Adrenal gland (tissue), 19 donors: ENCODE measurements at places on chromosomes 1 and 21. TPM values are rescaled to one million over a fixed set of nuclear protein-coding genes. Genes with fewer than 3 reads are reported as not detected.

DNA sequence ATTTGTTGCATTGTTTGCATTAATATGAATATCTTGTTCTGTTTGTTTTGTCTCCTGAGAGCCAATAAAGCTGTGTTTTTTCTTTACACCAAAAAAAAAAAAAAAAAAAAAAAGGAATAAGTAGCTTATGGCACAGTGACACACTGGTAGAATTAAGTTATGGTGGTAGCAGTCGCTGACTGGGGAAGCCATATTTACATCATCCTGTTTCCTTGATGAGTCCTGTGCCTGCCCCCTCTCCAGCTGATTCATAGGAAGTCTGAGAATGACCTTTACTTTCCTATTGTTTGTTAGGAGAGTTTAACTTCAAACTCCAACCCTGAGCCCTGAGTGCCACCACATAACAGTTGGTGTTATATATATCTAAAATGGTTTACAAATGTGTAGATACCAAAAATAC lies 62.2 kb downstream of the OBSCN start:
- DNase-seq = no peak

DNA sequence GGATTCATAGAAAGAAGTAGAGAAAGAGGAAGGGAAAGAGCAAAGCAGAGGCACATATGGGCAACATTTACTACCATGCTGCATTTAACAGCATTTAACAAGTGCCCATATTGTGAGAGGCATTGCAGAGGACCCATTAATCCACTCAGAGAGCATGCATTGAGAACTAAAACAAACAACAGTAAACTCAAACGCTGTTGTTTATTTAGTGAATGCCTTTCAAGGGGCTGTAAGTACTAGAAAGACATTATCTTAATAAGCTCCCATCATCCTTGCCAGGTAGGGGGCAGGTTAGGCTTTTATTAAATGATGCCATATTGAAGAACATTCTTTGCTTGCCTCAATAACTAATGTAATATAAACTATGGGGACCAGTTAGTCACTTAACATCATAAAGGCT lies 254.3 kb upstream of the DAB1 start:
- DNase-seq = no peak

DNA sequence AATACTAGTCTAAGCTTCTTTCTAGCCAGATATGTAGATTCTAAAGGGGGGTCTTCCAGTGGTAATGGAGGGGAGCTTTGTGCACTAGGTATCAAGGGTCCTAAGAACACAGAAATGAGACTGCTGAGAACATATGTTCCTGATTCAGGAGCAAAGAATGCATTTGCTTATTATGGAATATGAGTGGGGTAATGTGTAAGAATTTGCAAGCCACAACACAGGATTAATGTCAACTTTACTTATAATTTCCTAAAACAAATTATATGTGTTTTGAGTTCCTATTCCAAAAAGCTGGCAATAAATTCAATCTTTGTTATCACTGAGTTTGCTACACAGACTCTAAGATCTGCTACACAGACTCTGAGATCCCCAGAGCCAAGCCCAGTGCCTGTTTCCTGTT lies 357.0 kb upstream of the PTBP2 start:
- DNase-seq = no peak

Gene NCSTN
- polyA plus RNA-seq = 104 TPM

DNA sequence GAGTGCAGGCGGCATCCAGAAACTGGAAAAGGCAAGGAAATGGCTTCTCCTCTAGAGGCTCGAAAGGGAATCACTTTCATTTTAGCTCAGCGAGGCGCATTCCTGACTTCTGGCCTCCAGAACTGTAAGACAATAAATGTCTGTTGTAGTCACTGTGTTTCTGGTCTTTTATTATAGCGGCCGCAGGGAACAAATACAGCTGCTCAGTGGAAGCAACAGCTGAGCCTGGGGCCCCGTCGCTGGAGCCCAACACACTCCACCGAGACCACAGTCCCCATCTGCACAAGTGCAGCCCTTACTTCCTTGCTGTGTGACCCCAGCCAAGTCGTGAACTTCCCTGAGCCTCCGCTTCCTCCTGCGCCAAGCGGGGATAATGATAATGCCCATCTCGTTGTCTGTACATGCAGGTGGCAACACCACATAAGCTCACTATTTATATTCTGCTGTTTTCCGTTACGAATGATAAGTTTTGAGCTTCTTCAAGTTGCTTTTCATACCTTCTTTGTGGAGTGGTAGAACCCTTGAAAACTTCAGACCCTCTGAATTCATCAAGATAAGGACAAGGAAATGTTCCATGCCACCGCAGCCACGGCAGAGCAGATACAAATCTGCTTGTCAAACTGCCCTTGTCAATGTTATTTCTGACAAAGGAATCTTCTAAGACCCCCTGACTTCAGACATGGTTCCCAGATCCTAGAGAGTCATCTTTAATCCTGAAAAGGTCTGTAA lies 3.2 kb upstream of the LAPTM5 start:
- no peak for DNase-seq

Gene ZSCAN20
- 0.84 TPM for polyA plus RNA-seq

- no peak for DNase-seq
Measured at GRCh38 chr1:106831511-106831910, 225.0 kb upstream of the PRMT6 start.

Gene CELA3B
- 0.84 TPM for polyA plus RNA-seq

GRCh38 chr1:204327359-204327758 lies 32.4 kb downstream of the PLEKHA6 start:
- DNase-seq = no peak

Gene ACKR1
- 75.0 TPM for polyA plus RNA-seq

Gene LHX4
- not detected for polyA plus RNA-seq

Gene TSTD1
- polyA plus RNA-seq = 153 TPM

Gene PDC
- polyA plus RNA-seq = not detected

Gene FAM151A
- polyA plus RNA-seq = not detected

GRCh38 chr1:24830680-24831272 lies 85.5 kb downstream of the CLIC4 start:
- DNase-seq = no peak

Gene KRTAP21-2
- polyA plus RNA-seq = not detected

DNA sequence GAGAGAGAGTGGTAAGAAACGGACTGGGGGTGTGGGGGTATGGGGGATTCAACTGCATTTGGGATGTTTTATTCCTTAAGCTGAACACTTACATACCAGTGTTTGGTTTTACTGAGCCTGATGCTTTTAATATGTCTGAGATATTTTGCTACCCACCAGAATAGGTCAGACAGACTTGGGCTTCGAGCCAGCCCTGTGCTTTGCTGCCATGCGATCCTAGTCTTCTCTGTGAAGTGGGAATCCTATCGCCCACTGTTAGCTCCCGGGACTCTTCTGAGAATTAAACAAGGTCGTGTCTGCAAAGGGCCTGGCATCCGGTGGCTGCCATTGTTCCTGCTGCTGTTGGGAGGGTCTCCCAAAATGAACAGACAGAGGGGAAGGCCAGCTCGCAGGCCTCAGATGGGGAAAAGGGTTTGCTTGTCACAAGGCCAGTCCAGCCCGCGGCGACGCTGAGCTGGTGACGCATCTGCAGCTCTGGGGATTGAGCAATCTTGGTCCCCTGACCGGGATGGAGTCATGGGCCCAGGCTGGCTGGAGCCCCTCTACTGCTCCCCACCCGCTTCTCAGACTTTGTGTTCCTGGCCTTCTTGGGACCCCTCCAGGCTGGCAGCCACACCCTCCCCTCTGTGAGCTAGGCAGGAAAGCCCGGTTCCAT lies 26.9 kb upstream of the ECE1 start:
- peak; percentile 95 for DNase-seq

Gene OLIG2
- not detected for polyA plus RNA-seq

GRCh38 chr1:110119843-110120242 lies 7.6 kb downstream of the UBL4B start:
- no peak for DNase-seq

Gene VASH2
- polyA plus RNA-seq = 0.33 TPM

Gene NKAIN1
- polyA plus RNA-seq = 9.4 TPM

DNA sequence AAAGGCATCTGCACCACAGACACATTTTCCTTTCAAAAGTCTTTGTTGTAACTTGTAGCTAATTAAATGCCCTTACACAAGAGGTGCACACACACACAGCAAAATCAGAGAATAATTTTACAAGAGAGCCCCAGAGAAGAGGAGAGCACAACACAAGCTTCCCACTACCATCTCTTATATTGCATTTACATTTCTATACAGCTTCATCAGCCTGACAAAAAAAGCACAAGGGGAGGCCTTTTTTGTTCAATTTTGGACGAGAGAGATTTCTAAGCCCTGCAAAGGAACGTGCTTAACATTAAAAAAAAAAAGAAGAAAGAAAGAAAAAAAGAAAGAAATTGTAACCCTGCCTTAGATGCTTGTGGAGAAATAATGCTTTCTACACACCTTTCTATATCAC lies 17.1 kb upstream of the ESRRG start:
- no peak for DNase-seq

GRCh38 chr1:20403423-20404145 lies 82.4 kb downstream of the CAMK2N1 start:
- DNase-seq = peak; percentile 9

GRCh38 chr21:28447462-28447861 lies 545.2 kb downstream of the LTN1 start:
- DNase-seq = no peak

DNA sequence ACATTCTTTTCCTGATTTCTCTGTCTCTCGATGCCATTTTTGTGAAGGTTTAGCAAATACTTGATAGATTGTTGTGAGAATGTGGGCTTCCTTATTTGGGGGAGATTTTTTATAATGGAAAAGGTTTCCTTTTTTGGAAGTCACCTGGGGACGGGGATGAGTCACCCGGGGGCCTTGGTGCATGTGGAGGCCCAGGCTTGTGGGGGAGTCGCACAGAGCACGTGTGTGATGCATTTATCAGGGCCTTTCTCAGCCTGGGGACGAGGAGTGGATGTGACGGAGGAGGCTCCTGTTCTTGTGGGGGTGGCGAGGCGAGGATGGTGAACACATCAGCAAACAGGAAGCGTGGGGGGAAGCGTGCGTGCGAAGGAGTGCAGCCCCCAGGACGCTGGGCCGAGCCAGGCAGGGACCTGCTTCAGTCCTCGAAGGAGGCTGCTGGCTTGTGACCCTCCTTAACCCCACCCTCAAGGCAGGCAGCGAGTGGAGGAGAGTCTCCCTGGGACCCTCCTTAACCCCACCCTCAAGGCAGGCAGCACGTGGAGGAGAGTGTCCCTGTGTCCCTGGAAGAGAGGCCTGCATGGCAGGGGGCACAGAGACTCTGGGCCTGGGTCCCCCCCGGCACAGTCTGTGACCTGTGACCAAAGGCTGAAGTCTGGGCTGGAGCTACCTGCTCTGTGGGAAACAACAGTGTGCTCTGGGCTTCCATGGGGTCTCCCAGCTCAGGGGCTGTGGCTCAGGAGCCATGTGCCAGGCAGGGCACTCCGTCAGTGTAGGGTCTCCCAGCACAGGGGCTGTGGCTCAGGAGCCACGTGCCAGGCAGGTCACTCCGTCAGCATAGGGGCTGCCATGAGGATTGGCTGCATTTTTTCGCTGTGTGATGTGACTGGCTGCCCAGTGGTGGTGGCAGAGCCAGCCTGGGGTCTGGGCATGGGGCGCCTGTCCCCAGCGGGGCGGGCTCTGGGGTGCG lies 57.2 kb downstream of the AGPAT3 start:
- no peak for DNase-seq

DNA sequence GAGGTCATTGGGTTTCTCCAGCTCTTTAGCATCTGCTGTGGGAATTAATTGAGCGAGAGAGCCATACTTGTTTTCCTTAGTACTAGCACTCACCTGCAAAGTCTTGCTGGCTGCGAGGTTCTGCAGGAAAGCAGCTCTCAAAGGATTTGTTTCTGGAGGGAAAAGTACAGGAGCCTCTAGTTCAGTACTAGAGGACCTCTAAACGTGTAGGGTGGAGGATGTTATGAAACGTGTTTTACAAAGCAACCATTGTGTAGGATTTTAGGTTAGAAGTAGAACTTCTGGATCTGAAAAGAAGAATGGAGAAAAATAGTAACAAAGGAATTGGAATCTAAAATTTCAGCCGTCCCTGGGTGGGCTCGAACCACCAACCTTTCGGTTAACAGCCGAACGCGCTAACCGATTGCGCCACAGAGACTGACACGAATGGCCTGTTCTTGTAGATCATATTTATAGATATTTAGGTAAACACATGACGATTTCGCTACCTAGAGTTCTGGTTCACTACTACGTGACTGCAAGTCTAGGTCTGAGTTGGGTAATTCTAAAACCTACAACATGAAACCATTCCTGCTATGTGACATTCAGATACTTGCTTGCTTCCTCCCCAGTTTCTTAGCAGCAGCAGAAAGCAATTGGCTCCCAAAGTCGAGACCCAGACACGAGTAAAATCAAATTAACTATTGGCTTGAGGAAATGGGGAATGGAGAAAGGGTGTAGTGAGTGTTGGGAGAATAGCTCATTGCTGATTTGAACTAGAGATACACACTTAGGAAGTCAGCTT lies 60.2 kb upstream of the CFAP126 start:
- no peak for DNase-seq

DNA sequence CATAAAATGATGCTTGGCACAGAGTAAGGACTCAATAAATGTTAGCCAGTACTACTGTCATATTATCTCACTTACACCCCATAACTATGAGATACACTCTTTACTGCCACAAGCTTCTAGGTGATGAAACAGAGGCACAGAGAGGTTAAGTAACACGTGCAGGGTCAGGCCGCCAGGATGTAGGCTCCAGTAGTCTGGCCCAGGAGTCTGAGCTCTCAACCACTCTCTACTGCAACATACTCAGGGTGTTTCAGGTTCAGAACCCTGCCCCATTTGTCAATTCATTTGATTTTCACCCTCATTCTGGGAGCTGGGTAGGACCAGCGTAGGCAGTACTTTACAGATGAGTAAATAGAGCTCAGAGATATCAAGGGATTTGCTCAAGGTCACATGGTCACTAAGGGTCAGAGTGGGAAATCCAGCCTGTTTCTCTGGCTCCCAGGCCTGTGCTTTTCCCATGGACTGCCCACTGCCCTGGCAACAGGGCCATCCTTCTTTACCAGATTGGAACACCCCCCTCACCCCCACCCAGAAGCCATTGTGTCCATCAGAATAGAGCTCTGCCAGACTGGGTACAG lies 21.2 kb downstream of the IQGAP3 start:
- DNase-seq = no peak

GRCh38 chr1:101198842-101199636 lies 37.8 kb upstream of the S1PR1 start:
- no peak for DNase-seq

Gene PSMG1
- 104 TPM for polyA plus RNA-seq

GRCh38 chr1:76496871-76497270 lies 370.4 kb upstream of the ST6GALNAC5 start:
- DNase-seq = no peak

GRCh38 chr1:108843390-108844137 lies 13.3 kb downstream of the AKNAD1 start:
- DNase-seq = no peak

DNA sequence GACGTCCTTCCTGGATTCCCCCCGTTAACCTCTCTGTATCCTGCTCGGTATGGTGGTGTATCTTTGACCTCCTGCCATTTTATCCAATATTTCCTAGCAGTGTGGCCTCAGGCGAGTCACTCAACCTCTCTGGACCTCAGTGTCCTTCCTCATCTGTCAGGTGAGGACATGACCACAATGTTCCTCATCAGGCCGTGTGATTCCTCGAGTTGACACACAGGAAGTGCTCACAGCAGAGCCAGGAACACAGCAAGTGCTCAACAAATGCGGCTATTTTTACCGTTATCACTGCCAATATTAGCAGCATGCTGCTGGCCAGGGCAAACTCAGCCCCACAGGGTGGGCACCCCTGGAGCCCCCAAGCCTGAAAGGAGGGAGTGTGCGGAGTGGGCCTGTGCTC lies 450.2 kb downstream of the KIF26B start:
- DNase-seq = peak; percentile 40

- no peak for DNase-seq
Measured at GRCh38 chr1:54371942-54372275, 34.3 kb downstream of the SSBP3 start.

GRCh38 chr1:37181425-37181824 lies 147.1 kb upstream of the GRIK3 start:
- no peak for DNase-seq
